ENCODE measurements at places on chromosomes 16 and 17.
A peak's percentile ranks its signal among the peaks of the same experiment; 100 is the strongest.

GRCh38 chr17:65811043-65811442, 249.6 kb upstream of the AXIN2 start:
- no peak for DNase-seq

DNA sequence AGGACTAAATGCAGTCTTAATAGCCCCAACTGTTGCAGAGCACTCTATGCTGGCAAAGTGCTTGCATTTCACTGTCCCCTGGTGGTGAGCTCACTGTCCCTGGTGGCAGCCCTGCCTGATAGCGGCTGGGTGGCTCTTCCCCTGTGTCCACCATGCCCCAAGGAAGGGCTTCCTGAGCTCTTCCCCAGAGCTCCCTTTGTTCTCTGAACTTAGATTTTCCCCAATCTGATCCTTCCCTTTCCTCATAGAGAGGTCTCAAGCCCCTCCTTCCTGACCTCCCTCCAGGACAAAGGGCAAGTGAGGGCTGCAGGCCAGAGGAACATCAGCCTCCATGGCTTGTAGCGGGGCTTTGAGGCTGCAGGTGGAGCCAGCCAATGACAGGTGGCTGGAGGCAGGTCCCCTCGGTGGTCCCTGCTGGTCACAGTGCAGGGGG, 17.0 kb downstream of the BEAN1 start:
- no peak for DNase-seq

DNA sequence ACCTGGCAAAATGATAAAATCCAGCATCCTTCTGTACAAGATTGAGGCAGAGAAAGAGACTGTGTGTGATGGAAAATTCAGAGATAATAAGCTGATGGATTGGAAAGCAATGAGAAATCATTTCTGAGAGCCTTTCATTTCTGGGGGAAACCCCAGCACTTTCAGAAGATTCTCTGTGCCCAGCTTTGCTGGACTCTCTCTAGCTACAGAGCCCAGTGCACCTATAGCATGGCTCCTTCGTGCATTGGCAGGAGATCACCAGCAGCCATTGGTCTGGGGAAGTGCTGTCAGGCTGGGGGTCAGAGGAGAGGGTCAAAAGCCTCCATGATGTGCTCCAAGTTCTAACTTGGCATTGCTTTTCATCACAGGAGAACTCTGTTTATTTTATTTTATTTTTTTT, 259.9 kb downstream of the SOX9 start:
- DNase-seq, result no peak

GRCh38 chr16:72424757-72425156, 252.8 kb upstream of the PMFBP1 start:
- DNase-seq, result no peak

GRCh38 chr17:18977646-18978045, 25.7 kb downstream of the SLC5A10 start:
- no peak for DNase-seq

DNA sequence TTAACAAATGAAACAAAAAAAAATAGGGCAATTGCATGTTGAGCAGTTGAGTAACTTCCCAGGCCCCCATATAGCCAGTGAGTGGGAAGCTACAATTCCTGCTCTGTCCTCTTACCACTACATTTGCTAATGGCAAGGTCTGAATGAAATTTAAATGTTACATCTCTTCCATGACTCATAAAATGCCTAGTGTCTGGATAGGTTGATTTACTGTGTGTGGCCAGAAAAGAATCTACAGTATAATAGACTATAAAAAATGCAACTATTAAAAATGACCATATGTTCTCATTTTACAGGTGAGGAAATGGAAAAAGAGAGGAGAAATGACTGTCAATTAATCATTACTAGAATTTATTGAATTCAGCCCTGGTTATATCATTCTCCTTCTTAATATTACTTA, 1199.3 kb downstream of the CDH11 start:
- DNase-seq, result no peak

DNA sequence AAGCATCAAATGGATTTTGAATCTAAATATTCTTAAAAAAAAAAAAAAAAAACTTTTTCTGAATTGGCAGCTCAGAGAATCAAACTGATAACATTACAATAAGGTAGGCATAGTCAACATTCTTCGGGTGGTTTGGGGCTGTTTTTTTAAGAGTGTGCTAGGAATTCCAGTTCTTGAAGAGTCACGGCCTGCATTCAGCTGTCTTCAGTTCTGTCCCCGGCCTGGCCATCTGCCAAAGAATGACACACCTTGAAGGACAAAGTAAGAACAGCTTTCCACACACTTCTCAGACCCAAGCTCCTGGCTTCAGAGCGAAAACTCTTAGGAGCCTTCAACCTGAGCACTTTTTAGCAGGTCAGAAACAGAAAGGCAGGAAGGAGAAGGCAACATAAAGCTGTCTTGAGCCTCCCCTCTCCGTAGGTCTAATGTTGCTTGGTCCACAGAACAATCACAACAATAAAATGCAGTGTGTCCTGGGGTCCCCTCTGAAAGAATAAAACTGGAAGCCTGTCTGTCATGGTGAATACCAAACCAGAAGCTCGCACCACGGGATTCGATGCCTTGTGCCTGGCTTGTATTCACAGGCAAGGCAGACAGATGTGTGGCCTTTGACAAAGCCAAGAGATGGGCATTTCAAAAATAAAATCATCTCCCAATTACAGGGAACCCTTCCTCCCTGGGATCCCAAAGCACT, 524.4 kb upstream of the ZFHX3 start:
- peak; percentile 33 for DNase-seq

- DNase-seq, result no peak
Observed at GRCh38 chr16:67915831-67916723, 15.6 kb downstream of the CTRL start.

DNA sequence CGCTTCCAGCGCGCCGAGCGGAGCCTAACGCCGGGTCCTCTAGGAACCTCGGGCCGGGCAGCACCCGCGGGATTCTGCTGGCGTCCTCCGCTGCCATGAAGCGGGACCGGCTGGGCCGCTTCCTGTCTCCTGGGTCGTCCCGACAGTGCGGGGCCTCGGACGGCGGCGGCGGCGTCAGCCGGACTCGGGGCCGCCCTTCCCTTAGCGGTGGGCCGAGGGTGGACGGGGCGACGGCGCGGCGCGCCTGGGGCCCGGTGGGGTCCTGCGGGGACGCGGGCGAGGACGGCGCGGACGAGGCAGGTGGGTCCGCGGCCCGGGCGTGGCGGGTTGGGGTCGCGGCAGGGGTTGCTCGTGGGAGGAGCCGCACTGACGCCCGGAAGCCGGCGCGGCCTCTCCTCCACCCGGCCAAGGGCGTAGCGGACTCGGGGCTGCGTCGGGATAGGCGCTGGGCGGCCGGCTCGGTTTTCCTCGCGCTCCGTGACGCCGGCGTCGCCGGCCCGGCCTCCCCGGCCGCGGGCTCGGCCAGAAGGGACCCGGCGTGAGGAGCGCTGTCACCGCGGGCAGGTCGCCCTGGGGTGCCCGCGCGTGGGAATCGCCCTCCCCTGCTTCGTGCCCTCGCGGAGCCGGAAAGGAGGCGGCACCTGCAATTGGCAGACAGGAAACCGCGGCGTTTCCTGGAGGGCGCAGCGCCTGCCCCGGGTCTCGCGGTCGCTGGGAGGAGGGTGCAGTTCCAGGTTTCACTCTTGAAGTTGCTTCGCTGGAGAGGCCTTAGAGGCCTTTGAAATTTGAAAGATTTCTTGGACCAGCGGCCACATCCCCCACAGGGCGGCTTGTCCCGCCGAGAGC, 432 bp downstream of the ZNF276 start:
- DNase-seq, result no peak

- peak; percentile 65 for DNase-seq
Observed at GRCh38 chr17:38702166-38702915, 2.7 kb upstream of the MLLT6 start.

GRCh38 chr17:63998050-63998720, at the start of gene PRR29:
Gene PRR29 (plus strand): TSS chr17:63998351. CDS start chr17:63998365, 14 bp downstream.
- peak; percentile 30 for DNase-seq

DNA sequence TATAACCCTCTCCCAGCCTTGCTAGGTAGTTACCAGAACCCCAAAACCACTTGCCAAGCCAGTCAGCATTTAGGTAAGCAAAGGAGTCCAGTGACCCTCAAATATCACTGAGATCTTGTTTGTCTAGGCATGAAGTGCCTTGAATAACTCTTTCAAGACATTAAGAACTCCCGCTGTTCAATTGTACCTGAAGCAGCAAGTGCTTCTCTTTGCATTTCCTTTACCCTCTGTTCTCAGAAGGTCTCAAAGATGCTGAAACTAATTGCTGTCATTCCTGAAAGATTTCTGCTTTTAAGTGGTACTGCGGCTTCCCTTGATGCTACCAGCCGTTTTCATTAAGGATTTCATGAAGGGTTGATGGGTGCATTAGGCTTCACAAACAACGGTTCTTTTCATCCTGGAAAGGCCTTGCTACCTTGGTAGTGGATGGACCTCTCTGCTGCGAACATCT, 142.7 kb downstream of the PITPNC1 start:
- DNase-seq, result peak; percentile 78

DNA sequence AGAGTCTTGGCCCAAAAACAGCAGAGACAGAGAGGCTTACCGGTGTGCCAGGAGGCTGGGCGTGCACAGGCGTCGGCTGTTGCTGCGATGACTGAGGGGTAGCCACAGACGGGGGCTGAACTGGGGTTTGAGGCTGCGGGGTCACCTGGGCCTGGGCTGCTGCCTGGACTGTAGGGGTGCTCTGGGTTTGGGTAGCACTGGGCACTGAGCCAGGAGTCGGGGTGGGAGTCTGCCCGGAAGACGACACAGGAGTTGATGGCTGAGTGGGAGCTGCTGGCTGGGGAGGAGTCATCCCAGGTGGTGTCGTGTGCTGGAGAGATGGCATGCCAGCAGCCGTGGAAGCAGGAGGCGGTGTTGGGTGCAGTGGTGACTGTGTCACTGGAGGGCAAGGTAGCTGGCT, 53.2 kb upstream of the TRAP1 start:
- DNase-seq, result no peak

- peak; percentile 58 for DNase-seq
Observed at GRCh38 chr17:15414532-15415306, 52.7 kb downstream of the CDRT4 start.

DNA sequence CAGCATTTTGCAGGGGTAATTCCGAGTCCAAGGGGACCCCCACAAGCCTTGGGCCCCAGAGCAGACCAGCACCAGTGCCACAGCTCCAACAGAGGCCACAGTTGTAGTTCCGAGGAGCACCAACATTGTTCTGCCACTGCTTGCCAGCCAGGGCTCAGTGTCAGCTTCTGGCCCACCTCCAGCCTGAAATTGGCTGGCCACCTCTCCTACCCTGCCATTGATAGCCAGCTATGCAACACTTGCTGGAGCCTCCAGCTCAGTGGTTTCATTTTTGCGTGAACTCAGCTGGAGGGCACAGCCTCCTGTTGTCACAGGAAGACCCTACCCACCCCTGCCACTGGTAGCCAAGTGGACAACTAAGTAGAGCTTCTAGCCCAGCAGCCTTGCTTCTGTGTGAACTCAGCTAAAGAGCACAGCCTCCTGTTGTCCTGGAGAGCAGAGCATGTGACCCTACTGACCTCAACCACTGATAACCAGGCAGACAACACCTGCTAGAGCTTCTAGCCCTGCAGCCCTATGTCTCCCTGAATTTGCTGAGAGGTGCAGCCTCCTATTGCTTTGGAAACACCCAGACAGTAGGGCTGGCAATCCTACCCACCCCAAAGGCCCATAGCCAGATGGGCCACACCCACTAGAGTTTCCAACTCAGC, 24.9 kb downstream of the HYDIN start:
- no peak for DNase-seq

DNA sequence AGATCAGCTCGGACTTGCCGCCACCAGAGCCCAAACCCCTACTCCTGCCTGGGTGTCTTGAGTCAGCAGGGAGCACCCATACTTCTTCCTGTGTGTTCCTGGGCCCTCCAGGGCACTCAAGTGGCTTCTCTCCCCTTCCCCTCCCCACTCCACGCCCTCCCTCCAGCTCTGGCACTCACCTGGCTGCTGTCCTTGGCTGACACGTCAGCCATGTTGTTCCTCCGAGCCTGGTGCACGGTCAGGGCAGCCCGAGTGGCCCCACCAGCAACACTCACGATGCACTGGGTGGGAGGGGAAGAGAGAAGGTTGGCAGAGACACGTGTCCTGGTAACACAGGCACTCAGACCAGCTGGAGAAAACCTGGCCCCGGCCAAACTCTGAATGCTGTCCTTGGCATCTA, 11.5 kb downstream of the RUSF1 start:
- no peak for DNase-seq

DNA sequence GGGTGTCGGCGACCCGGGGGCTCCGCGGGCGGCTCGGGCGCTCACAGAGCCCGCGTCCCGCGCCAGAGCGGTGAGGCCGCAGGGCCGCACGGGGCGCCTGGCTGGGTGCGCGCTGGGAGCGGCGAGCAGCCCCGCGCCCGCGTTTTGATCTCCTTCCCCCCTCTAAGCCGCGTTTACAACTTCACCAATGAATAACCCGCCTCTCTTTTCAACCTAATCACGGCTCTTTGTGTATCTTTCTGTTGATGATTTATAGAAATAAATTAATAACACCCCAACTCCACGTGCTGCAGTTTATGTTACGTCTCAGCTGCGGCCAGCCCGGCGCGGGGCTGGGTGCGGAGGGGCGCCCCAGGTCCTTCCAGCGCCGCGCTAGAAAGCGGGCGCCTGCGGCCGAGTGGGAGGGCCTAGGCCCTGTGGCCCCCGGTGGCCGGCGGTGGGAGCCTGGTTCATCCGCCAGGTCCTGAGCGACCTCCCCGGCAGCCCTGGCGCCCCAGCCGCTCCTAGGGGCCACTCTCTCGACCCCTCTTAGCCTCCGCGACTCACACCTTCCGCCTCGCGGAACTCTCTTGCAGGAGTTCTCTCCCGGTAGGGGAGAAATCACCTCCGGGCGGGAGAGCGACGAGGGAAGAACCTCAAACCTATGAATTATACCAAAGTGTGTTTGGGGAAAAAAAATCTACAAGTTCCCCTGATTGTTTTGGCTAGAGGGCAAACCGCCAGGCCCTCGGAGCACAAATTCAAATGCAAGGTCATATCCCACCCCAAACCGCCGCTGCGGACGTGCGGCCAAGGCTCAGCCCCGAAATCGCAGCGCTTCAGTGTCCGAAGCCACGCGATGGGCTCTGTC, 1.9 kb downstream of the HNF1B start:
- no peak for DNase-seq

- DNase-seq, result no peak
Observed at GRCh38 chr17:42017866-42018200, 594 bp upstream of the DNAJC7 start.

DNA sequence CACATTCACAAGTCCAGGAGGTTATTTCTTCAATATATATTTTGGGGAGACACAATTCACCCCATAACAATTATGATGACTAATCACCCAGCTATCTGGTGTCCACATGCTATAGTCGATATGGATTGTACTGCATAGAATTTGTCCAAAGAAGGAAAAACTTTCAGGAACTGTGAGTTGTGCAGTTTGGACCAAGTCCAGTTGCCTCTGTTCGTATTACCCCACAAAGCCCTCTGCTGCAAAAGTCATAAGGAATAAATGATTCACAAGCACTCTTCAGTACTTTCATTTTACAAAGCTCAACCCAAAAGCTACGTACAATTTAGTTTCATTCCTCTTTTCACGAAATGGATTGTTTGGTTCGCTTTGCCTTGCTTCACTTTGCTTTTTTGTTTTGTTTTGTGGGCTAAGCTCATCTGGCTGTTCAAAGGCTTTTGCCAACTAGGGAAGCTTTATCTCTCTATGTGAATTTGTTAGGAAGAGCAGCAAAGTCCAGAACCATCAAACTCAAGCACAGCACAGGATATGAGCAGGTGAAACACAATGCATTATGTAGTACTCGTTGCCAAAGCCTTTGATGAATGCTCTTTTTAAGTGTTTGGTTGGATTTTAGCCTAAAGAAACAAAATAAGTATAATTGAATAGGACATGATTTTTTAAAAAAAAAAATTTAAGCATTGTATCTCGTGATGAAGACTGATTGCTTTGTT, 98.6 kb downstream of the ZNF18 start:
- DNase-seq, result no peak

Data from DMS79 (cell line).